ENCODE measurements at places on chromosomes 7 and 10. TPM values are rescaled to one million over a fixed set of nuclear protein-coding genes. Genes with fewer than 3 reads are reported as not detected.

Gene TAS2R41
- total RNA-seq: not detected

Gene LRGUK
- 0.18 TPM for total RNA-seq

Gene LIPF
- total RNA-seq: not detected

Gene RAPGEF5
- 142 TPM for total RNA-seq

Gene HOXA1
- total RNA-seq: 0.54 TPM

Gene HEPACAM2
- not detected for total RNA-seq

Gene FEZF1
- not detected for total RNA-seq

Gene VPS37D
- total RNA-seq: 4.0 TPM

All from endothelial cell of coronary artery (primary cell).